ENCODE measurements at places on chromosomes 4 and X.
A peak's percentile ranks its signal among the peaks of the same experiment; 100 is the strongest.

DNA sequence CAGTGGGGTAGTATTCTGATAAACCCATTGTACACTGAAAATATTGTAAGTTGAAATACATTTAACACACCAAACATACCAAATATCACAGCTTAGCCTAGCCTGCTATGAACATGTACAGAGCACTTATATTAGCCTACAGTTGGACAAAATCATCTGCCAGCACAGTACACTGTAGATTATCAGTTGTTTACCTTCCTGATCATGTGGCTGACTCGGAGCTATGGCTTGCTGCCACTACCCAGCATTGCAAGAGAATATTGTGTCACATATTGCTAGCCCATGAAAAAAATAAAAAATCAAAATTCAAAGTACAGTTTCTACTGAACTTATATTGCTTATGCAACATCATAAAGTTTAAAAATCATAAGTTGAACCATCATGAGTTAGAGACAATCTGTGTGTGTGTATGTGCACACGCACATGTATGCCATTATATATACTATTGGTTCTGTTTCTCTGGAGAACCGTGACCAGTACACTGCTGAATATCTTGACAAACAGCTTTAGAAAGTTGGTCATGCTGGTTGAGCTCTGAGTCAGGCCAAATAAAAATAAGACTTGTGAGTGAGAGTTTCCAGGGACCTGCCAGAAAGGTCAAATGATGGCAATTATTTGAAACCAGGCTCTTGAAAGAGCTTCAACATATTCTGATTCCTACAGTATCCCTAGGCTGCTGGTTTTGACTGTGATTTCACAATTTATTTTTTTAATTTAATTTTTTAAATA, 238.5 kb downstream of the PRR32 start:
- H3K4me1 ChIP-seq, result no peaks in the 10 kb centered on the region
- no peak overlapping the region for H3K27ac ChIP-seq
- no peaks in the 10 kb centered on the region for H3K36me3 ChIP-seq
- no peak overlapping the region for H3K4me3 ChIP-seq
- no peaks in the 10 kb centered on the region for H3K27me3 ChIP-seq
- DNase-seq, result no peak

DNA sequence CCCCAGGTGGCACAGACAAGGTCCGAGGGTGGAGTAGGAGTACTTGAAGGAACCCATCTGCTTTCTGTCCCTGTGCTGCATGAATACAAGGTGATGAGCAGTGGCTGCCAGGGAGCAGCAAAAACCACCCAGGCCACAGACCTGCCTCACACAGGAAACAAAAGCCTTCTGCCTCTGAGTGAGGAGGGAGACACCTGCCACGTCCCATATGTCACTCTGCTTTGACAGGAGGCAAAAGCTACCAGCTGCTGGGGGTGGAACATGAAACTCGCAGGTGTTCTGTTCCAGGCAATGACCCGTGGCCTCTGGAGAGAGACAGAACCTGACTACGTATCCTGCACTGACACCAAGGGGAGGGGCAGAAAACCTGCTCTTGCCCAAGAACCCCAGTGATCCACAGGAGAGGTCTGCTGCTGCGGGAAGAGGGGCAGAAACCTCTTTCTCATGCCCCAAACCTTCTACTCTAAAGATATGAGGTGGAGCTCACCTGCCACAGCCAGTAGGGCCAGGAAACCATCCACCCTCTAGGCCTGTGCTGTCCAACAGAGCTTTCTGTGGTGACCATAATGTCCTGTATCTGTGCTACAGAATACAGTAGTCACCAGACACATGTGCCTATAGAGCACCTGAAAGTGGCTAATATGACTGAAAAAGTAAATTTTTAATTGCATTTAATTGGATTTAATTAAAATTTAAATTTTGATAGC, 172.9 kb downstream of the PRDM5 start:
- peaks cover 2% of the 10 kb centered on the region for H3K4me1 ChIP-seq
- no peak overlapping the region for H3K4me3 ChIP-seq
- H3K27ac ChIP-seq, result no peak overlapping the region
- no peaks in the 10 kb centered on the region for H3K27me3 ChIP-seq
- no peak for DNase-seq

GRCh38 chrX:57595381-57595811, 3.6 kb downstream of the ZXDB start:
- no peak for DNase-seq
- H3K4me1 ChIP-seq, result peaks cover 42% of the 10 kb centered on the region
- peaks cover 36% of the 10 kb centered on the region for H3K36me3 ChIP-seq
- H3K4me3 ChIP-seq, result peak overlapping the region; percentile 73

- H3K4me3 ChIP-seq, result no peak overlapping the region
- no peak for DNase-seq
- no peaks in the 10 kb centered on the region for H3K27me3 ChIP-seq
- peaks cover 2% of the 10 kb centered on the region for H3K36me3 ChIP-seq
- H3K27ac ChIP-seq, result no peak overlapping the region
Measured at GRCh38 chrX:150028692-150029091, 90.4 kb upstream of the EOLA2 start.

- no peaks in the 10 kb centered on the region for H3K27me3 ChIP-seq
- no peak for DNase-seq
- no peaks in the 10 kb centered on the region for H3K4me1 ChIP-seq
- H3K36me3 ChIP-seq, result no peaks in the 10 kb centered on the region
Measured at GRCh38 chrX:68851082-68851481, 22.3 kb downstream of the EFNB1 start.

DNA sequence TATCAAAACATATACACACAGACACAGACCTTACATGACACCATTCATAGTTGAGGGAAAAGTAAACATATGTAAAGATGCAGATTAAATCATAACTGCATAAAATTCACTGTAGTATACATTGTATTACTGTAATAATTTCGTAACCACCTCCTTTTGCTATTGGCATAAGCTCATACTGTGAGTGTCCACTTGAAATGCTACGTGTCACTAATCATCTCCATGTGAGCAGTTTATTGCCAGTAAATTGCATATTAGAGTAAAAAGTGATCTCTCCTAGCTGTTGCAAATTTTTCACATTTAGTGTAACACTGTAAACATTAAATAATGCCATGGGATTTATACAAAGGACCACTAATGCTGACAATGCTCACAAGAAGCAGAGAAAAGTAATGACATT, 256.7 kb upstream of the GNPDA2 start:
- H3K27me3 ChIP-seq, result no peaks in the 10 kb centered on the region
- H3K4me3 ChIP-seq, result no peak overlapping the region
- H3K27ac ChIP-seq, result no peak overlapping the region
- no peaks in the 10 kb centered on the region for H3K36me3 ChIP-seq
